ENCODE measurements at places on chromosomes 12 and 14. TPM values are rescaled to one million over a fixed set of nuclear protein-coding genes. Genes with fewer than 3 reads are reported as not detected.

- DNase-seq = no peak
Observed at GRCh38 chr12:106145539-106146447, 7.0 kb upstream of the NUAK1 start.

The IL23A gene
- 0.48 TPM for total RNA-seq

DNA sequence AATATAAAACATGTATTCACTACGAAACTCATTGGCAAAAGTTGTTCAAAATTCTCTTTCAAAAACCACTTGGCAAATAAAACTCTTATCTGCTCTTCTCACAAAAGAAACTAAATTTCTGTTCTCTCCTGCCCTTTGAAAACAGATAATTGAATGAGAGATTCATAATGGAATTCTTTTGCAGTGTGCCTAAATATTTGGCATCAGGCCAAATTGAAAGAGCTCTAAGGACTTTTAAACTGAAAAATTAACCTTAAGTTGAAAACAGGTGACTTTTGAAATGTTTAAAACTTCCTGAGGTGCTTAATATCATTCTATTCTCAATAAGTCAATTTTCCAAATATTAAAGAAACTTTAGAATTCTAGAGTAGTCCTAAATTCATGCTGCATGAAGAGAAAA is 136.4 kb downstream of the FSCB start:
- DNase-seq = no peak

DNA sequence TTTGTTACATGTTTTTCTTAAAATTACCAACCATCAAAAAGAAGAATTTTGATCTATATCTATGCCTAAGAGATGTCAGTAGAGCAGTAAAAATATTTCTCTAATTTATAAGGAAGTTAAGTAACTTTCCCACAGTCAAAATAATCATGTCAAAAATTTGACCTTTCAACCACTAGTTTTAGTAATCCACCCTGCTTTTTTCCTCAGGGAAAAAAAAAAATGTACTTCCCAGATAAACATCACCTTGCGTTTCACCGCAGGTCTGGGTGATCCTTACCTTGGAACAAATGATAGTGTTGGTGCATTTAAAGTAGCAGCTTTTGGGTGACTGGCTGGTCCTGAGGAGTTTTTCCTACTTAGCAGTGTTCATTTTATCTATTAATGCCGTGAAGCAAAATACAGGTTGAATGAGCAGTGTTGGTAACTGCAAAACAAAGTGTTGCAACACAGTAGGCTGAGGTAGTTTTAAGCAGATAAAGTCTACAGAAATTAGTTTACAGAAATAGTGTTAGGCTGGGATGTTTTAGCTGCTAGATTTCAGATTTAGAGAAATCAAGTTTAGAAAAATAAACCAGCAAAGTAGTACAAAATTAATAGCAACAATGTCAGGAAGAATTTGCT is 137.2 kb upstream of the DNM1L start:
- no peak for DNase-seq

DNA sequence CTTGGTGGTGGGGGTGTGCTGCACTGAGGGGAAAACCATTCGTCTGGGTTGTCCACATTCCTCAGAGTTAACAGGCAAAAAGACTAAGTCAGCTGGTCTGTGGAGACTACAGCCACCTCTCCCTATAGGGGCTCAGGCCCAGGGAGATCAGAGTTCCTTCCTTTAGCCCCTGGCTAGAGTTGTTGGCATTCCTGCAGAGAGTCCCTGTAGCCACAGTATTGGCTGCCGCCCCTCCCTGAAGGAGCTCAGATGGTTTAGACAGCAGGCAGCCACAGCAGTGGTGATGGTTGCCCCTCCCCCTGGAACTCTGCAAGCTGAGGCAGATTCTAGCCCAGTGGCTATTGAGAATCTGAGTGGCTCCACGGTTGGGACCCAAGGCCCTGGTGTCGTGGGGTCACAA is 1072.5 kb upstream of the ATXN7L3B start:
- no peak for DNase-seq

The HHIPL1 gene
- total RNA-seq = 1.4 TPM

The TAS2R31 gene
- total RNA-seq = 4.3 TPM

GRCh38 chr14:88521818-88522217 is 33.0 kb downstream of the PTPN21 start:
- no peak for DNase-seq

The PTPRB gene
- 1.2 TPM for total RNA-seq
